Frontal cortex (tissue), 4 donors: ENCODE measurements at places on chromosomes 12 and 14. TPM values are rescaled to one million over a fixed set of nuclear protein-coding genes. Genes with fewer than 3 reads are reported as not detected.

DNA sequence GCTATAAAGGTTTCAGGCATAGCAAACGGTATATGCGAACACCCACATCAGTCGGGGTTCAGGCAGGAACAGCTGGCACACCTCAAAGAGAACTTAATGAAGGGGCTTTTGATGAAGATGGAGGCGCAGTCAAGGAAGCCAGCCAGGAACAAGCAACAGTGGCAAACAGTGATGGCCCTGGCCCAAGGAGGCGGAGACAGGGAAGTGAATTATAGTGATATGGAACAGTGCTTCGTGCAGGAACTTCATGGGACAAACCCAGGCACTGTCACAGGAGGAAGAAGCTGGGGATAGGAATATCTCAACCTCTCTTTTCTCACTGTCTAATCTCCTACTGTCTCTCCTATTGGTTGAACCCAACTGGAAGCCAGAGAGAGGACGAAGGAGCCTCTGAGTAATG is 328.3 kb downstream of the AACS start:
- DNase-seq, result no peak

REP15 gene
- total RNA-seq, result 0.82 TPM

DNA sequence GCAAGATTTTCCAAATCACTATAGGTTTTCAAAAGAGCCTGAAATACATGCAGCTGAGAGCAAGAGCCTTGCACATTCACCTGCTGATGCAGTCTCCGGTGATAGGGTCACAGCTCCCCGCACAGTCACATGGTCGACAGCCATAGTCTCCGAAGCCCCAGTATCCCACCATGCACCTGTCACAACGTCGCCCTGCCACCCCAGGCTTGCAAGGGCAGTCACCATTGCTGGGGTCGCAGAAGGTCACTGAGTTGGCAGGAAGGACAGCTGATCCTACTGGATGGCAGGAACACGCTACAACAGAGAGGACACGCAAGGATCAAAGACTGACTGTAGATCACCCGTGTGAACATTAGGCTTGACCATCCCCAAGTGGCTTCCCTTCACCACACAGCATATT is 107.1 kb downstream of the NTN4 start:
- DNase-seq, result no peak

LRRC10 gene
- total RNA-seq, result not detected

DNA sequence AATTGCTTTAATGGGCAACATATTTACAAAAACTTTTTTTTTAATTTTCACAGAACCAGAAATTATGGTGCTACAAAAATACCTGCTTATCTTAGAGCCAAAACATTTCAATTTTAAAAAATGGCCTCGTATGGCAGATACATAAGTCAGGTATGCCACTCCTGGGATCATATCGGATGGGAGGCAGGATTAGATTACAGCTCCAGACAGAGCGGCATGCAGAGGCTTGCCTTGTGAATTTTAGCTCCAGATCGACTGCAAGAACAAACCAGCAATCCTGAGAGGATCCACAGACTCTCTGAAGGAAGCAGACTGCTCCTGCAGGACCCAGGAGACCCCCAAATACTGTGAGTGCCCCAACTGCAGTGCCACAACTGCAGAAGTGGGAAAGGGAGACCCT is 169.3 kb upstream of the AMIGO2 start:
- no peak for DNase-seq

TMEM19 gene
- 69.7 TPM for total RNA-seq
